ENCODE measurements at places on chromosomes 13 and 19.

DNA sequence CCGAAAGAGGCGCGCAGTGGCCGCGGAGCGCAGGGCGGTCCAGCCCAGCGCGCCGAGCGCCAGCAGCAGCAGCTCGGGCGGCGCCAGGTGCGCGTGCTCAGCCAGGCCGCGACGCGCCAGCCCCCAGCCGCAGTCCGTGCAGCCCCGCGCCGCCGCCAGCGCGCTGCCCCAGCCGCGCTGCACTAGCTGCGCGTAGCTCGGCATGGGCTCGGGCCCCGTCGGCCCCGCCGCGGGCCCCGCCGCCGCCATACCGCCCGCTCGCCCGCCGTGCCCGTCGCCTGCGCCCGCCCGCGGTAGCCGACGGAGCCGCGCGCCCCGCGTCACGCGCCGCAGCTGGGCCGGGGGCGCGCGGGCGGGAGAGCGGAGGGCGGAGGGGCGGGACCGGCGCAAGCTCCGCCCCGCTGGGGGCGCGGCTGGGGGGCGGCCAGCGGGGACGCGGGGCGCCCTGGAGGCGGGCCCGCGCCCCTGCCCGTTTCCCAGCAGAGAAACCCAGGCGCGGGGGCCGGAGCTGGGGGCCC lies at the start of gene CERS1:
TSS of gene CERS1 (minus strand) at position 335 of the 518 bp plus-strand sequence. CDS start at position 249, 86 bp downstream.
- DNase-seq: no peak

GRCh38 chr13:44540761-44541434 lies 35.2 kb downstream of the TSC22D1 start:
- no peak for DNase-seq

GRCh38 chr13:113532156-113532806 lies 41.8 kb upstream of the DCUN1D2 start:
- no peak for DNase-seq

DNA sequence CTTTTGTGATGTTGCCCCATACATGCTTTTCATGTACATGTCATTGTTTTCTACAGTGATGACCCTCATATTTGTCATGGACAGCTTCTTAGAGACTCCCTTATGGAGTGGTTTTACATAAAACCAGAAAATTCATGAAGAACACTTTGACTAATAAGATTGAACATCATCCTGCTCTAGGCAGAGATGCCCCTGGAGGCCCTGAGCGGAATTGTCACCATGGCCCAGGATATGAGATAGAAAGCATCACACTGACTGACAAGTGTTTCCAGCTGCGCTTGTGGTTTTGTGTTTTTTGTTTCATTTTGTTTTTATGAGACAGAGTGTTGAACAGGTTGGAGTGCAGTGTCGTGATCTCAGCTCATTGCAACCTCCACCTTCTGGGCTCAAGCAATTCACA lies 22.2 kb downstream of the ZNF701 start:
- no peak for DNase-seq

- DNase-seq: no peak
These were observed 11.4 kb downstream of the ARID3A start for GRCh38 chr19:937259-937694.

GRCh38 chr13:46097015-46097414 lies 7.8 kb downstream of the CPB2 start:
- DNase-seq: peak; percentile 87

DNA sequence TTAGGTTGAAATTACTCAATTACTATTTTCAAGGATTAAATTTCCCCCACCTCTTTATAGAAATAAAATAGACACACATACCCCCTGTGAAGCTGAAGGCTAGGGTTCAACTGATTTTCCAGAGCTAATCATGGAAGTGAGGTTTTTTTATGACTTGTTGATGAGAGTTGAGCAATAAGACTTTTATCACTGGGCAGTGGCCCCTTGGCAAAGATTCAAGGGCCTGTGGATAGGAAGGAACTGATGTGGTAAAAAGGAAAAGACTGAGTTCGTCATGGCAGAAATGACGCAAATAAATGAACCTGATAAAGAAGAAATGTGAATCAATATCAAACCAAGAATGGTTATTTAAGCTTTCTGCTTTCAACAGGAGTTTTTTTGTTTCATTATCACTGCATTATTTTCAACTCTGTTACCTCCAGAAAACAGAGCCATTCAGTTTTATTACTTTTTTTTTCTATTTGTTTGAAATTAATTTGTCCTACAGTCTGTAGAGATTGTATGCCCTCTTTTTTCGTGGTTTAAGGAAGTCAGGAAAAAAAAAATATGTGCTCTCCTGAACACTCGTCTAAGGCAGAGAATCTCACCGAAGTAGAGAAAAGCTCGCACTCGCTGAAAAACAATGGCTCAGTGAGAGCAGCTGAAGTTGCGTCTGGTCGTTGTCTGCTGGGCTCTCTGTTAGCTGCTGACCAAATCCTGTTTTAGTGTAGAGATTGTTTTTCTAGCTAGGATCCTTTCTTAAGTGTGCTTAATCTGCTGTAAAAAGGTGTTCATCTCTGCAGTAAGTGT lies 38.9 kb downstream of the STOML3 start:
- peak; percentile 18 for DNase-seq

DNA sequence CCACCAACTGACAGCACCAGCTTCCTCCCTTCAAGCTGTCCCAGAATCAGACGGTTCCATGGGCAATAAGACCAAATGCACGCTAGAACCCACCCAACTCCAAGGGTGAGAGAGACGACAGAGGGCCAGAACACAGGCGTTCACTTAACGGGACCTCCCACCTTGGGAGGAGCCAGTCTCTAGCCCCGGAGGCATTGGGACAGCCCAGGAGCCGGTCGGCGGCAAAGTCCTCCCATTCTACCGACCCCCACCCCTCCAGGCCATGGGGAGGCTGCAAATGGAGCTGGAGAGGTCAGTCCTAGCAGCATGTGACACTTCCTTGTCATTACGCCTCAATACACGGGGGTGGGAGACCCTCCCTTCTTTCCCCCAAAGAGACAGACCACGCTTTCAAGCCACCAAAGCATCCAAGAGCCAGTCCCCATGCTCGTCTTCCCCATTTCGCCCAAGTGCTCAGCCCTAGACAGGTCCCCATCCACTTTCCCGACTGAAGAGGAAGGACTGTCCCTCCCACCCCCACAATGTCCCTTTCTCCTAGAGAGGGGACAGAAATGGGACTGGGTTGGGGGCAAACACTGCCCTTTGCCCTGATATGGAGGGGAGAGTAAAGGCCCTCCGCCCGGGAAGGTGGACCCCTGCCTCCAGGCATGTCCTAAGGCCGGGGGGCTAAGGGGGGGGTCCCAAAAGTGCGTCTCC lies 964 bp downstream of the KHSRP start:
- DNase-seq: no peak

DNA sequence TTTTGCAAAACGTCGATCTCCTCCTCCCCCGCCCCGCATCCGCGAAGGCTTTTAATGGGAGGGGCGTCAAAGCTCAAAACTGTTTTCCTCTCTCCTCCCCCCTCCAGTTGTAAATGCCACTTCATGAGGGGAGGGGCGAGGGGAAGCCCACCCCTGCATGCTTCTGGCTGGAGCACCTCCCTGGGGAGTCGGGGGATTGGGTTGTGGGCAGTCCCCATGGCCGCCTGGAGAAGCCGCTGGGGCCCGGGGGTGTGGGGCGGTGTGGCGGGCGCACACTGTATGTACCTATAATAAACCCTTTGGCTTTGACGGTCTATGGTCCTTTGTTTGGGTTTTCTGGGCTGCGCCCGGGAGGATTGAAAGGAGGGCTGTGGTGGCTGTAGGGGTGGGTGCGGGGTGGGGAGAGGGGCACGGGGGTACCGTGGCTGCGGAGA lies 505 bp upstream of the SHKBP1 start:
- no peak for DNase-seq

DNA sequence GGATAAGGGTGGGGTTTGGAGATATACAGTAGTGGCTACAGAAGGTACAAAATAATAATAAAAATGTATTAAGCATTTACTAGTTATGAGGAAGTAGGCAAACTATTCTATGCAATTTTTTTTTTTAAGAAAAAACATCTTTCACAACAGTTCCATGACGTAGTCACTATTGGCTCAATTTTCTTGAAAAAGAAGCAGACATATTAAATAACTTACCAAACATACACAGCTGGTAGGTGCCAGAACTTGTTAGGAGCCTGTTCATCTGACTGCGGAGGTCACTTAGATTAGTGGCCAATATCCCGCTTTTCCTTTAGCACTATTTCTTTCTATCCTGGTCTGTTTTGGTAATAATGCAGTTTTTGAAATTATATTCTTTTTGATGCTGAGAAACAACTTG lies 593.5 kb downstream of the KCTD12 start:
- DNase-seq: no peak

DNA sequence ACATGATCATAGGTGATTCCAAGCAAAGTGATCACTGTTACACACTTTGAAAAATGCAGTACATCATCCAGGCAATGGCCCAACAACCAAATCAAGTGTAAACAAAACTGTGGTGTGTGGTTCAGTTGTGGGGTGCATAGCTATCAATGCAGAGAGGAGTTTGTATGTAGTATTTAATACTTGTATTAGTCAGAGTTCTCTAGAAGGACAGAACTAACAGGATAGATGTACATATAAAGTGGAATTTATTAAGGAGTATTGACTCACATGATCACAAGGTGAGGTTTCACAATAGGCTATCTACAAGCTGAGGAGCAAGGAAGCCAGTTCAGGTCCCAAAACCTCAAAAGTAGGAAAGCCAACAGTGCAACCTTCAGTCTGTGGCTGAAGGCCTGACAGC lies 249.3 kb upstream of the HTR2A start:
- no peak for DNase-seq

DNA sequence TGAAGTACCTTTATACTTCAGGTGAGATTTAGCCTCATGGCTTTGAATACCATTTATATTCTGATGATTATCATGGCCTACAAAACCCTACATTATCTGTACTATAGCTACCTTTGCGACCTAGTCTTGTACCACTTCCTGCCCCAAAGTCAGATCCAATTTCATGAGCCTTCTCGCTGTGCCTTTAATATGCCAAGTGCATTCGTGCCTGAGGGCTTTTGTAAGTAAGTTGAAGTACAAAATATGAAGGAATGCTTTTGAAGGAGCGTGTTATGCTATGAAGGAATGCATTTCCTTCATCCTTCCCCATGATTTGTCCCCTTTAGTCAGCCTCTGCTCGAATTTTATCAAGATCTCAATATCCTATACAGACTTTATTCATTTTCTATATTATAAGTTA lies 9.2 kb upstream of the RASL11A start:
- DNase-seq: no peak

GRCh38 chr19:2361246-2362045 lies 1.4 kb downstream of the TMPRSS9 start:
- DNase-seq: no peak

GRCh38 chr19:13748169-13748828 lies 16.0 kb upstream of the MRI1 start:
- DNase-seq: peak; percentile 22

GRCh38 chr19:44738603-44739558 lies 9.6 kb upstream of the BCL3 start:
- no peak for DNase-seq

DNA sequence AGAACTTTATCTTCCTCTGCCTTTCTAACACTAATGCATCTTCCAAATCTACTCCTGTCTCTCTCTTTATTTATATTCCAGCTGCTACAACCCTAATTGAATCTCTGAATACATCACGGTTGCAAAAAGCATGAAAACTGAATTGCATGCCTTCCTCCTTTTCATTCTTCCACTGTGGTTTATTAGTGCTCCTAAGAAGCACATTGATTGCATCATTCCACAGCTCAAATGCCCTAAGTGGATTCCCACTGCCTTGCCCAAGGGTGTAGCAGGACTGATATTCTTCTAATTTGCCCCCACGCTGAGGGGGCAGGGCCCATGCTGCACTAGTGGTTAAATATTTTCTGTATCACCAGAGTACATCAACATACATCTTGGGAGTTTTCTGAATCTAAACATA lies 640.8 kb downstream of the EFNB2 start:
- DNase-seq: no peak

- DNase-seq: no peak
These were observed 40.1 kb downstream of the SERTM1 start for GRCh38 chr13:36713887-36714286.

GRCh38 chr13:59793107-59793506 lies 370.6 kb downstream of the DIAPH3 start:
- no peak for DNase-seq

All from SHP77 (cell line).